ENCODE measurements at places on chromosomes 11 and 22. TPM values are rescaled to one million over a fixed set of nuclear protein-coding genes. Genes with fewer than 3 reads are reported as not detected.

- no peak for DNase-seq
Measured at GRCh38 chr22:41910050-41911000, 4.5 kb downstream of the SHISA8 start.

Gene BDNF
- 4.3 TPM for total RNA-seq

GRCh38 chr11:47913529-47914244 lies 65.5 kb upstream of the NUP160 start:
- no peak for DNase-seq

DNA sequence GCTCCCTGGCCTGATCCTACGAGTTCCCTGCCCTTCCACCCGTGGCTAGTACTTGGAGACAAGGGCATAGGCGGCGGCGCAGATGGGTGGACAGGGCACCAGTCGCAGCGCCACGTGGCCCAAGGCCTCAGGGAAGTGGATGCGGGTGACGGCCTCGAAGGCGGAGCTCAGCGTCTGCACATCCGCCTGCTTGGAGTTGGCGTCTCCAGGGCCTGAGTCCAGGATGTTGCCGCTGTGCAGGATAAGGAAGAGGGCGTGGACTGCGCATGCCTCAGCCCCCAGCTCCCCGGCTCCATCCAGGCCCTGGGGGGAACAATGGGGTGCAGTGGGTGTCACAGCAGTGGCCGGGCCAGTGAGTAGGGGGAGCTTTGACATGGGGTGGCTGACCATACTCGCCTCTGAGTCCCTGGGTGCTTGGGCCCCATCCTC lies 6.6 kb downstream of the PITPNM1 start:
- DNase-seq = no peak

Gene PTGDR2
- 1.8 TPM for total RNA-seq

GRCh38 chr11:126496576-126497337 lies 141.3 kb downstream of the ST3GAL4 start:
- DNase-seq = peak; percentile 47

- DNase-seq = no peak
Measured at GRCh38 chr11:111347723-111348115, 31.4 kb downstream of the POU2AF1 start.
